Stimulated activated CD8-positive, alpha-beta memory T cell treated with anti-CD3 and anti-CD28 coated beads, Interleukin-4, amount 100 ng/mL, for 24 hours (primary cell): ENCODE measurements at places on chromosomes 7 and 10.

GRCh38 chr7:128835790-128836641 lies 5.8 kb downstream of the FLNC start:
- no peak for DNase-seq

DNA sequence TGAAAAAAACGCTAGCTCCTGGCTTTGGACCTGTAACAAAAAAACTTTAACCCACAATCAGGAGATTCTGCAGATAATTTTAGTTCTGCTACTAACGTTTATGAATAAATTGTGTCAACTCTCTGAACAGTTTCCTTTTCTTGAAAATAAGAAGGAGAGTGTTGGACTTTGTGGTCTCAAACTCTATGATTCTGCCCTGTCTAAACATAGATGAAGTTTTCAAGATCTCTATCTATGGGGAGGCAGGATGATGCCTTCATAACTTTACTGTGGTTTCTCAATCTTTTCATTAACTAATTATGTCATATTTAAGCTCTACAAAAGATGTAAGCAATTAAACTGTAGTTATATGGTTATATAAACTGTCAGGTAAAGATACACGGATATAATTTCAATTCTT lies 162.0 kb downstream of the REEP3 start:
- DNase-seq: no peak

DNA sequence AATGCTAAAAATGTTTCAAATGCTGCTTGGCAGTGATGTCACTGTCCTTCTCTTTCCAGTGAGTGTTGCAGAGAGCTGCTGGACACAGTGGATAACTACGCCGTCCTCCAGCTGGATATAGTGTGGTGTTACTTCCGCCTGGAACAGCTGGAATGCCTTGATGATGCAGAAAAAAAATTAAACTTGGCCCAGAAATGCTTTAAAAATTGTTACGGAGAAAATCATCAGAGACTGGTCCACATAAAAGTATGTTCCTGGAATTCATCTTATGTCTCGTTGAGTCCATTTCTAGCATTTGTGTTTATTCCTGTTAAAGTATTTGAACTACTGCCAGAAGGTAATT lies 25.2 kb downstream of the NUB1 start:
- DNase-seq: no peak

DNA sequence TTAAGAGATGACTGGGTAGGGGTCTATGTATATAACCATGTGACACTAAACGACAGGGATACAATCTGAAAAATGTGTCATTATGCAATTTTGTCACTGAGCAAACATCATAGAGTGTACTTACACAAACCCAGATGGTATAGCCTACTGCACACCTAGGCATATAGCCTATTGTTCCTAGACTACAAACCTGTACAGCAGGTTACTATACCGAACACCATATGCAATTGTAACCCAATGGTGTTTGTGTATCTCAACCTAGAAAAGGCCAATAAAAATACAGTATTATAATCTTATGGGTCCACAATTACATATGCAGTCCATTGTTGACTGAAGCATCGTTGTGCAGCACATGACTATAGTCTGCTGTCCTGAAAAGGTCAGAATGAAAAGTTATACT lies 22.9 kb downstream of the STRIP2 start:
- no peak for DNase-seq

DNA sequence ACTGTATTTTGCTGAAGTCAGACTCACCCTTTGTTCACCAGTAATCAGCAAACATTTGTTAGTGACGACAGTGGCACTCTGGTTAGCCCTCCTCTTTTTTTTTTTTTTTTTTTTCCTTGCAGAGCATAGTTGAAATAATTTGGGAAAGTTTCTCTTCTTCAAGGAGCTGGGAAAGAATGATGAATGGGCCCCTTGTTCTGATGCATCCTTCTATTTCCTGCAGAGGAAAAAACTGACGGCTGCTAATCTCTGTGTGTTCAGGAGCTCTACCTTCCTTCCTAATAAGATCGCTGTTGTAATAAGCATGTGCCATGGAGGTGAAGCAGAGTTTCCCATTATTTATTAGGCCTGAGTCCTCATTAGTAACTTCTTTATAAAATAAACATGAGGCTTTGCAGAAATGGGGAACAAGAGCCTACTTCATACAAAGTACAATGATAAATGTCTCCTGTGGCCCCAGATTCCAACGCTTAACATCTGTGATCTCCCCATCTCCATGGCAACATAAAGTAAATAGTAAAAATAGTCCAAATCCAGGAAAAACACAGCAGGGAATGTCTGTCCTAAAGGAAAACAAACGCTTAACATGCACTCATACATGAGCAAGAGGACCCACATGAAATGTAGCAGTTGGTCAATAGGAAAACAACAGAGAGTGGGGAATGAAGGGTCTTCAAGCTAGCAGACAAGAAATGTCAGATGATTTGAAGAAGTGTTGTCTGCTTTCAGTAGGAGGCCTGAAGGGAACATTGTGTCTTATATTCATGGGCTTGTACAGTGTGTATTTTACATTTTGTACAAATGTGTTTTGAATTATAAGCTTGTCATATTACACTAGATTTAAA lies 59.1 kb upstream of the CALD1 start:
- no peak for DNase-seq

- no peak for DNase-seq
Observed at GRCh38 chr10:37975401-37975991, 951 bp downstream of the ZNF25 start.

DNA sequence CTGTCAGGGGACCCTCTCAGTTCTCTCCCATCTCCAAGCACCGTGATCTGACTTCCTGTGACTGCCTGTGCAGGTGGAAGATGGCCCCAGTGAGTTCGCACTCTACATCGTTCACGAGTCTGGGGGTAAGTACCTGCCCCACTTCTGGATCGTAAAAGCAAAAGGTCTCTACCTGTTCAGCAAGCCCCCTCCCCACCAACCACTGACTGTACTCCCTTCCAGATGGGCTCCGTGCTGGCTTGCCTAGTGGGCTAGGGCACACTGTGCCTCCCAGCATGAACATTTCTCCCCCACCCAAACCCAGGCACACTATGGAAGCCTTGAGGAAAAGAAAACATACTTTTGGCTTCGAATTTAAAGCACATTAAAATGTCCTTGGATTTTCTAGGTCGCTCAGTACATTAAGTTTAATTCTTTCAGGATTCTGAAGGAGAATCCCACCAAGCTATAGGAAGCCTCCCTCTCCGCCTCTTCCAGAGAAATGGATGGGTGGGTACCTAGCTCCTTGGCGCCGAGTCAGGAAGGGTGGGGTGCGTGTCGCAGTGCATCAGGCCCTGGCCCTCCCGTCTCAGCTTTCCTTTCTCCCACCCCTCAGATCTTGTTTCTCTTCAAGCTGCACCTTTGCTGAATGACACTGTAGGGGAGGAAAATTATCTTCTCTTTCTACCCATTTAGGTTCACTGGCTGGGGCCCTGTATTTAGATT lies 11.0 kb upstream of the ZNF22 start:
- DNase-seq: no peak

GRCh38 chr10:106566873-106567272 lies 597.6 kb downstream of the SORCS1 start:
- DNase-seq: no peak

DNA sequence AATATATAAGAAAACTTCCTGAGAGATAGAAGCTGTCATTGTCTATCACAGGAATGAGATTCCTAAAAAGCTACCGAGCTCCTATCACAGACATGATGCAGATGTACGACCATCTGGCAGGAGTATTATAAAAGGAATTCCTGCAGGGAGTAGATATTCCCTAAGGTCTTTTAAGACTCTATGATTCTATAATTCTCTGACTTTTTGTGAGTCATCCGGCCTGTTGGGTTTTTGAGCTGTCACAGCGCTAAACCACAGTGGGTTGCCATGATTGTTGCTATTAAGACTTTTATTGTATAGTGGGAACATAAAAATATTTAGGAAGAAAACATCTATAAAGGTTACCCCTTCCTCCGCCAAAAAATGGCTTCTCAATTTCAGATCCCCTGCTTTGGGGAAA lies 223.4 kb downstream of the BMPER start:
- DNase-seq: no peak

DNA sequence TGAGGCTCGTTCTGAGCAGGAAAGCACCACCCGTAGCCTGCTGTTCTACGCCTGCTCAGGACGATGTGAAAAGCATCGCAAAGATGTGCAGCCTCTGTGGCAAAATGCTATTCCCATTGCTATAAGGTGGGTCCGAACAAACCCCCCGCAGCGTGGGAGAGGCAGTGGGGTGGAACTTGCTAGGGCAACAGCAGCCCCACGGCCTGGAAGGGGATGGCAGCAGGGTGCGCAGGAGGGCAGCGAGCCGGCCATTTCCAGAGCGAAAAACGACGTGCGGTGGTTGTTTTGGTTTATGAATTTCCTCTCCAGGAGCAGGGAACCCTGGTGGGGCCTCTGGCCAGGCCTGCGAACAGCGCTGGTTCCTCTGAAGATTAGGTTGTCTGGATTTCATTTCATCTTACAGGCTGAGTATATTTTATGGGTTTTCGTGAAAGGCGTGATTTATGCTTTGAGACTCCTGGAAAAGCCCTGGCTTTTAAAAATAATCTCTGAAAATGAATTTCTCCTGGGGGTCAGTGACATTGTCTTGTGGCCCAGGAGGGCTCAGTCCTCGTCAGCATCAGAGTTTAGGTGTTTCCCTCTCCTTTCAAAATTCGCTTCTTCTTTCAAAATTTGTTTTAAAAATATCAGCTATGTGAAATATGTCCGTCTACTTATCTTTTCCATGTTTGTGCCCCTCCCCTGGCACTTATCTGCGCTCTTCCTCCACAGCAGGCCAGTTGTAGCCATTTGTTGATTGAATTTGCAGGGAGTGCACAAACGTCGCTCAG lies 42.3 kb upstream of the UBE3C start:
- no peak for DNase-seq

DNA sequence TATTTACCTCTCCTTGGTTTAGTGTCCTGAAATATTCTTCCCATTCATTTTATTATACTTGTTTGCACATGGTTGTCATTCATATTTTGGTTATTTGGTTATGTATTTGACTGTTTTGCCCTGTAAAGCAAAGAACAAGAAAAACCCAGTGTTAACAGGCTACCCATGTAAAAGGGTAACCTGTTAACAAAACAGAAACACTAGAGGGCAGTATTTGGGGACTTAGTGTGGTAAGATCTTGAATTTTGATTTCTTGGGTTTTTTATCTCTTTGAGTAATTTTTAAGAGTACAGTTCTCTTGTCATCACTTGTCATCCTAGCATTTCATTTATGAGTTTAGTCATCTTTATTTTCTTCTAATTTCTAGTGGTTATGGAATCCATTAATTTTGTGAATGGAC lies 51.3 kb downstream of the POLL start:
- DNase-seq: no peak

DNA sequence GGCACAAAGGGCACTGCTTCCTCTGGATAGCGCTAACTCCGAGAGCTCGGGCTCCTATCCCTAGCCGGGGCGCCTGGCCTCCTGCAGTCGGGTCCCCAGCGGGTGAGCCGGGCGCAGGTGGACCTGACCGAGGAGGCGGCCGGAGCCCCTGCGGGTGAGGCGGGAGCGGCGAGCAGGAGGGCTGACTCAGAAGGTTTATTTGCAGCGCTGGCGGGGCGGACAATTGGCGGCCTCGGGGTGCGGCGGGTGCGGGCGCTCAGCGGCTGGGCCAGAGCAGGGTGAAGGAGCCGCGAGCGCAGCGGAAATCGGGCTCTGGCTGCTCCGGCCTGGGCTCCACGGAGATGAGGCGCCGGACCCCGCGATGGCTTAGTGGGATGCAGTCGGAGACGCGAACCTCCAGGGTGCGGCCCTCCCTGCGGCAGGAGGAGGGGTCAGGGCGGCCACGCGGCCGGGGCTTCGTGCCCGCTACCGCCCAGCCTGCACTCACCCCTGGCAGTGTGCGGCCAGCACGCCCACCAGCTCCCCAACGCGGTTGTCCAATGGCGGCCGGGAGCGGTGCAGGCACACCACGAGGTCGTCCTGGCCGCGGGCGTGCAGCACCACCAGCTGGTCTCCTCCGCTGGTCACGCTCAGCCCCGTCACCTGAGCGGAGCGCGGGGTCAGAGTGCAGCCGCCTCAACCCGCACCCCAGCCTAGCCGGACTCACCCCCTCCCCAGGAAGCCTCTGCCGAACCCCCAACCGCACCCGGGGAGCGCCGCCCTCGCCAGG lies 16.1 kb downstream of the MYO1G start:
- no peak for DNase-seq

- DNase-seq: no peak
Observed at GRCh38 chr7:138089080-138089901, 13.0 kb downstream of the AKR1D1 start.

DNA sequence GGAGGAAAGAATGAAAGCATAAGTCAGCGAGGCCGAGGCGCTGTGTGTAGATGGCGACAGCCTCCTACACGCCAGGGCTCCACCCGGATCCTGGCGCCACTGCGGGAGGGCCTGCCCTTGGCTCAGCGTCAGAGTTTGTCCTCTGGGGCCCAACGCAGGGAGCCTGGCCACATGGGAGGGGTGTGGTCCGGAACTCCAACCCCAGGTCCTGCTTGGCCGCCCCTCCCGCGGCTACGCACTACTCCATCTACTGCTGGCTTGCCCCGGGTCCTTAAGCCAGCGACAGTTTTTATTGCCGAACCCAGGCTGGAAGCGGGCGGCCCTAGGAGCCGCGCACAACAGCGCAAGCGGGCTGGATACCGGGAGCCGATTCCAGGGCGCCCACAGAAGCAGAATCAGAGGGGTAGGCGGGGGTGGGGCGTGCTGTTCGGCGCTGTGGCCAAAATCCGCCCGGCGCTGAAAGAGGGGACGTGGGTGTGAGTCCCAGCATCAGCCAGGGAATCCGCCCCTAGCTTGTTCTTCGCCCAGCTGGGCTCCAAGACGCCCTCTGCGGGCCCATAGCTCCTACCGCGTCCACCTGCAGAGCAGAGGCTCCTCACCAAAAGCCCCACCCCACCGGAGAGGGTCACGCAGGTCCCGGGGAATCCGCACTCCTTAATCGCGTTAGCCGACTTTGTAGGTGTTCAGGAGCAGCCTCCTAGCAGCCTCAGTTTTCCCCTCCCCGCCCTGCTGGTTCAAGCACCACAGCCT lies 4.5 kb downstream of the KAZALD1 start:
- no peak for DNase-seq

DNA sequence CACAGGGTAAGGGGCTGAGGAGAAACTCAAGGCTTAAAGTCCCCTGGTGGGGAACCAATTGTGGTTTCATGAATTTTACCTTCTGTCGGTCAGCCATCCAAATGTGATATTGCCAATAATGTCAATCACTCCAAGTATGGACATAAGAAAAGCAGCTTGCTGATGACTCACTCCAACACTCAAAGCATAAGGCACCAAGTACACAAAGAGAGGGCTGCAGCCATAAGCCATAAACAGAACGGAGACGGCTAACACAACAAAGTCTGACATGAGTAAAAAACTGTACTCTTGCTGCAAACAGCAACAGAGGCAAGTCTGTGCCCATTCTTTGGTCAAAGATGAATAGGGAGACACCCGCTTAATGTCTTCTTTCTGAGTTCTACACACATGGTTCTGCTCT lies 24.2 kb downstream of the IFIT5 start:
- no peak for DNase-seq

GRCh38 chr7:136869001-136869961 lies 829 bp downstream of the CHRM2 start:
- no peak for DNase-seq

GRCh38 chr10:117662126-117662525 lies 119.6 kb downstream of the EMX2 start:
- DNase-seq: no peak

- DNase-seq: peak; percentile 38
Observed at GRCh38 chr7:140673063-140673773, 473 bp downstream of the ADCK2 start.
